Prostate gland (tissue), 2 donors: ENCODE measurements at places on chromosomes 1 and 21. TPM values are rescaled to one million over a fixed set of nuclear protein-coding genes. Genes with fewer than 3 reads are reported as not detected.

GRCh38 chr1:186894415-186894814 is 65.7 kb downstream of the PLA2G4A start:
- no peak overlapping the region for H3K27ac ChIP-seq
- no peak overlapping the region for H3K4me3 ChIP-seq
- H3K4me1 ChIP-seq: no peaks in the 10 kb centered on the region

GRCh38 chr1:165988817-165989216 is 161.4 kb downstream of the UCK2 start:
- no peaks in the 10 kb centered on the region for H3K4me1 ChIP-seq
- no peak overlapping the region for H3K27ac ChIP-seq
- H3K27me3 ChIP-seq: no peaks in the 10 kb centered on the region
- H3K36me3 ChIP-seq: no peaks in the 10 kb centered on the region
- H3K4me3 ChIP-seq: no peak overlapping the region
- DNase-seq: no peak

DNA sequence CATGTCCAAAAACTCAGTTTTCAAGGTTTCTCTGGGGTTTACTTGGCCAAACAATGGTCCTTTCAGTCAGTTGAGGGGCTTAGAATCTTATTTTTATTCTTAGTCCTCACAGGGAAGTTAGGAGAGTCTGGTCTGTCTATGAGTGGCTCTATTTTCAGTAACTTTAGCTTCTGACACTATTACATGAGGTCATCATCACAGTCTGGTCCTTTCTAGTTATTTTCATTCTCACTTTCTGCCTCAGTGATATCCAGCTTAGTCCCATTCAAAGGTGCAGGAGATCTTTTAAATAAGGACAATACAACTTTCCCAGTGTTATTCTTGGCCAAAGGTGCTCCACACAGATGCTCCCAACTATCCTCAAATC is 30.0 kb upstream of the FGGY start:
- no peaks in the 10 kb centered on the region for H3K36me3 ChIP-seq
- H3K27me3 ChIP-seq: no peaks in the 10 kb centered on the region
- DNase-seq: no peak
- H3K27ac ChIP-seq: no peak overlapping the region

DNA sequence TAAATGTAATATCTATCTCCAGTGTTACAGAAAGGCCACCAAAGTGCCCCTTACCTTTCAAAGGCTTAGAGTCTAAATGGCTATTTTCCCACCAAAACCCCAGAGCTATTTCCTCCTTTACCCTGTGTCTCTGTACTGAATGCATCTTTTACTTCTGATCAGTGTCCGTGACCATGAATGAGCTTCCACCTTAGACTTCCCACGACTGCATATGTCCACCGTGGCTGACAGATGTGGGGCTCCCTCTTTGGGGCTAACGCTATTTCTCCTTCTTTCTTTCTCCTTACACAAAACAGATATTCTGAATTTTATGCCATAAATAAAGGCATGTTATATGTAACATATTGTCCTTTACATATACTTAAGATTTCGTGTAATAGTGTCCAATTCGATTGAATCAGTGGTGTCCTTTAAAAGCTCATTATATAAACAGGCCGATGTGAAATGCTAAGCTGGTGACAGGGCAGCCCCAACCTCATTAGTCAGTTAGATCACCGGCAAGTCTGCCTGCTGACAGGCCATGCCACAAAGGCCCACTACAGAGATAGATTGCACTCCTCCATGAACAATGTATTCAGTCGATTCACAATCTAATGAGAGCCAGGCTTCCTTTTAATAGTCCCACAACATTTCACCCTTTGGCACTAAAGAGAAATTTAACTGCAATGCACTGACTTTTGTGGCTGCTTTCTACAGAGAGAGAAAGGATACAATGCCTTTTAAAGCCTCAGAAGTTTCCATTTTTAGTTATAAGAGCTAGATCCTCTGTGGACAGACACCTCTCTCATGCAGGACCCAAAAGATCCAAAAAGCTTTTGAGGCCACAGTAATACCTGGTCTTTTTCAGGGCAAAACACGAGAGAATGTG is 297.9 kb downstream of the PCP4 start:
- no peak overlapping the region for H3K27ac ChIP-seq
- no peaks in the 10 kb centered on the region for H3K36me3 ChIP-seq
- H3K27me3 ChIP-seq: no peaks in the 10 kb centered on the region

Gene CACNA1S
- total RNA-seq: not detected

Gene ITLN1
- 0.96 TPM for total RNA-seq
